Neuronal stem cell (in vitro differentiated cells): ENCODE measurements at places on chromosomes 5 and 9.

DNA sequence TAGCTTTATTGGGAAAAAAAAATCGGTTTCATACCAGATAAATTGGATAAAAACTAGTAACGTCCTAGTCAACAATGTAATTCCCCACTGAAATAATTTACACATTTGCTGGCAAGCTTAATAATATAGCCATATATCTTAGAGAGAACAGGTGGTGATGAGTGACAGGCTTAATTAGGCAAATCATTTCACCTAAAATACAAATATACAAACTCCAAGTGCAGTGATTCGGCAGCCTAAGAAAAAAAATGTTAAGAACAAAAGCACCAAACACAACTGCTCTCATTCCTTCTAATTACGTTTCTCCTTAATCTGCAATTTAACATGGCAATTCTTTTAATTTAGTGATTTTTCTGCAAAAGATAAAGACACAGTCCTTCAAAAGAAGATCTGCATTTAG, 56.0 kb upstream of the SLC25A51 start:
- H3K4me1 ChIP-seq = no peaks in the 10 kb centered on the region
- no peaks in the 10 kb centered on the region for H3K27me3 ChIP-seq
- H3K4me3 ChIP-seq = no peak overlapping the region
- no peaks in the 10 kb centered on the region for H3K36me3 ChIP-seq

DNA sequence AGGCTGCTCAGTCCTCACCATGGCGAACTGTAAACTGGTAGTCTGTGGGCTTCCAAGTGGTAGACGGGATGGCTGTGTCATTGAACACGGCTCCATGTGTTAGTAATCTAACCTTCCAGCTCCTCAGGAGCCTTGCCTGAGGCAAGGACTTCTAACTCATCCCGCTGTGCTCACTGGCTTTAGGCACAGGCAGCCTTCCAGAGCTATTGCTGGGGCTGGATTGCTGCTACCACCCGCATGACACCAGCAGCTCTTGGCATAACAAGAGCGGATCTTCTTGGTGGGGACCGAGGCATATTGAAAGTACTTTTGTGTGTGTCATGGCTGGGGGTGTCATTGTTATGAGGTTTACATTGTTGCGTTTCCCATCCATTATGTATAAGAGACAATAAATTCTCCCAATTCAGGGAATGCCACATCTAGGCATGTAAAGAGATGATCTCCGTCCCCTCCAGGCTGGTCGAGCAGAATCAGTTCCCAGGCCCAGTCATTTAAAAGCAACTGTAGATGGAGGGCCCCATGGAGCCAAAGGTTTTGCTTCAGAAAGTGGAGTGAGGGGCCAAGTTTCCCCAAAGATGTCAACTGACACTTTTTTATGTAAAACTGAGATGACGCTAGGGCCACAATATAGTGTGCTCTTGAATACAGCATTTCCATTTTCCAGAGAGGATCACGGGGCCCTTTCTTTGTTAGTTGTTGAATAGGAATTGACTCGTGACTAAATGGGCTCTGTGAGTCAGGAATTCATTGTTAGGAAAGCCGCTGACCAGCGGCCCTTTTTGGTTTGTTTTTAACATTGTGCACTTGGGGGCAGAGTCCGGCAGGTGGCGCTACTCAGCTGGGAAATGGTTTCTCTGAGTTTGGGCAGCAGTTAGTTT, 759.5 kb downstream of the TAF11L14 start:
- H3K36me3 ChIP-seq = no peaks in the 10 kb centered on the region
- H3K27me3 ChIP-seq = no peaks in the 10 kb centered on the region
- peaks cover 17% of the 10 kb centered on the region for H3K4me1 ChIP-seq
- H3K4me3 ChIP-seq = no peak overlapping the region
- DNase-seq = peak; percentile 85

DNA sequence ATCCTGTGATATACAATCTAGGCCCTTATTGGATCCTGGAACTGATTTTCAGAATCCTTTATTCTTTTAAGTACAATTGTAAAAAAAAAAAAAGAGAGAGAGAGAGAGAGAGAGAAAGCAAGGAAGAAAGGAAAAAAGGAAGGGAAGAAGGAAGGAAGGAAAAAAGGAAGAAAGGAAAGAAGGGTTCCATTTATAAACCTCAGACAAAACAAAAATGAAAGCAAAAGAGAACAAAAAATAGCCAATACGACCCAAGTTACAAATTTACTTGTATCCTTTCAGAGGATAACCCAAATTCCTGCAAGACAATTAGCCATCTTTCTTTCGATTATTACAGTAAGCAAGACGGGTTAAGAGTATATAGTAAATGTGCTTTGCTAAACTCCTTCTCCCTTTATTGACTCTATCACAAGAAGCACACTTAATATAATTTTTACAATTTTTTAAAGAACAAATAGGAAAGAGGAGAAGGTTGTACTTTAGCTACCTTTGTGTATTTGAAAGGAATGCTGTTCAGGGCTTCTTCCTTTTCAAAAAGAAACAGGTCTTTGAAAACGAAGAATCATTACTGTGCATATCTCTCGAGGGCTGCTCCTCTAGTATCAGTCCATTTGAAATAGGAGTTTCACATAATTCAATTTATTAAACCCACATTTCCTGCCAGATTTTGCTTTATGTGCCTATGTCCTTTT, 543.3 kb downstream of the RAB3C start:
- H3K27ac ChIP-seq = no peak overlapping the region
- H3K4me1 ChIP-seq = peaks cover 19% of the 10 kb centered on the region

GRCh38 chr5:112004867-112005622, 248.1 kb upstream of the NREP start:
- no peaks in the 10 kb centered on the region for H3K27me3 ChIP-seq
- H3K4me3 ChIP-seq = no peak overlapping the region
- no peaks in the 10 kb centered on the region for H3K36me3 ChIP-seq
- H3K4me1 ChIP-seq = no peaks in the 10 kb centered on the region

- no peak for DNase-seq
- no peak overlapping the region for H3K4me3 ChIP-seq
- no peaks in the 10 kb centered on the region for H3K27me3 ChIP-seq
- H3K36me3 ChIP-seq = no peaks in the 10 kb centered on the region
- no peak overlapping the region for H3K27ac ChIP-seq
Observed at GRCh38 chr5:170523142-170523551, 19.3 kb downstream of the KCNIP1 start.

DNA sequence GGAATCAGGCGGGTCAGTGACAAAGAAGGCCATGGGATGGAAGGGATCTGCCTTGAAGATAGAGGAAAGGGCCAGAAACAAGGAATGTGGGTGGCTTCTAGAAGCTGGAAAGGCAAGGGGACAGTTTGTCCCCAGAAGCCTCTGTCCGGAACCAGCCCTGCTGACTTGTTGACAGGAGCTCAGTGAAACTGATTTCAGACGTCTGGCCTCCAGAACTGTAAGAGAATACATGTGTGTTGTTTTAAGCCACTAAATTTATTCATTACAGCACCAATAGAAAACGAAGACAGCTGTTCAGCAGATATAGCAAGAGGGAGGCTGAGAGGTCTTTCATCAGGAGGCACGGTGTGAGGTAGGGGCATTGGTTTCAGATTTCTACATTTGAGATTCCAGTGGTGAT, 422.5 kb downstream of the KDM4C start:
- H3K4me1 ChIP-seq = no peaks in the 10 kb centered on the region
- no peaks in the 10 kb centered on the region for H3K36me3 ChIP-seq
- H3K27me3 ChIP-seq = no peaks in the 10 kb centered on the region
- no peak overlapping the region for H3K4me3 ChIP-seq
- H3K27ac ChIP-seq = no peak overlapping the region

- no peak for DNase-seq
- no peak overlapping the region for H3K4me3 ChIP-seq
- no peak overlapping the region for H3K27ac ChIP-seq
- H3K27me3 ChIP-seq = no peaks in the 10 kb centered on the region
- H3K36me3 ChIP-seq = no peaks in the 10 kb centered on the region
Observed at GRCh38 chr5:12141496-12141895, 237.2 kb upstream of the CTNND2 start.

DNA sequence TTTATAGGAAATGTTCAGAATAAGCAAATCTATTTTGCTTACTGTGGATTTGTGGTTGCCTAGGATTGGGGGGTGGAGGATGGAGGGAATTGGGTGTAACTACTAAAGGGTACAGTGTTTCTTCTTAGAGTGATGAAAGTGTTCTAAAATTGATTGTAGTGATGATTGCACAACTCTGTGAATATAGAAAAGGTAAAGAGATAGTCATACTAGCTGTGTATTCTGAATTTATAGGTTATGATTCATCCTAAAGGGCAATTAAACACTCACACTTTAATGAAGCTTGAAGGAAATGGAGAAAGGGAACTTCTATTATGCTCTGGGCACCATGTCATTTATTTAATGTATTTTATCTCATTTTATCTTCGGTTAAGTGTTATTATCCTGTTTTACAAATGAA, 9.9 kb downstream of the TXNDC8 start:
- H3K36me3 ChIP-seq = no peaks in the 10 kb centered on the region
- no peaks in the 10 kb centered on the region for H3K4me1 ChIP-seq
- no peaks in the 10 kb centered on the region for H3K27me3 ChIP-seq
- H3K4me3 ChIP-seq = no peak overlapping the region

DNA sequence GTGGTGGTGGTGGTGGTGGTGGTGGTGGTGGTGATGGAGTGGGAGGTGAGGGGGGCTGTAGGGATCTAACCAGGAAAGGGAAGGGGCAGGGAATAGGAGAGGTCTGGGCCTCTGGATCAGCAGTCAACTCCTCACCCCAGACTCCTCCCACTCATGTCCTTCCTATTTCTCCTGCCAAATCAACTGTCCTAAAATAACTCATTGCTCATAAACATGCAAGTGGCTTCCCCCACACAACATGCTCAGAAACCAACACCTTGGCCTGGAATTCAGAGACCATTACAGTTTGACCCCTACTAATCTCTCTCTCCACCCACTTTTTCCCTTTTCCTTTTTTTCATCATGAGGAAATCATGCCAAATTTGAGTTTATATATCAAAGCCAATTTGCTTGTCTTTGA, 8.4 kb upstream of the FSD1L start:
- no peaks in the 10 kb centered on the region for H3K27me3 ChIP-seq
- DNase-seq = no peak
- no peaks in the 10 kb centered on the region for H3K36me3 ChIP-seq
- H3K4me1 ChIP-seq = no peaks in the 10 kb centered on the region

- DNase-seq = no peak
- no peak overlapping the region for H3K4me3 ChIP-seq
- H3K27me3 ChIP-seq = no peaks in the 10 kb centered on the region
- no peaks in the 10 kb centered on the region for H3K36me3 ChIP-seq
- H3K4me1 ChIP-seq = peaks cover 2% of the 10 kb centered on the region
- H3K27ac ChIP-seq = no peak overlapping the region
Observed at GRCh38 chr5:103474677-103475076, 87.9 kb downstream of the NUDT12 start.

GRCh38 chr9:33439731-33440130, 7.7 kb downstream of the AQP3 start:
- H3K27ac ChIP-seq = no peak overlapping the region
- no peak for DNase-seq
- no peak overlapping the region for H3K4me3 ChIP-seq
- no peaks in the 10 kb centered on the region for H3K27me3 ChIP-seq
- H3K36me3 ChIP-seq = no peaks in the 10 kb centered on the region

DNA sequence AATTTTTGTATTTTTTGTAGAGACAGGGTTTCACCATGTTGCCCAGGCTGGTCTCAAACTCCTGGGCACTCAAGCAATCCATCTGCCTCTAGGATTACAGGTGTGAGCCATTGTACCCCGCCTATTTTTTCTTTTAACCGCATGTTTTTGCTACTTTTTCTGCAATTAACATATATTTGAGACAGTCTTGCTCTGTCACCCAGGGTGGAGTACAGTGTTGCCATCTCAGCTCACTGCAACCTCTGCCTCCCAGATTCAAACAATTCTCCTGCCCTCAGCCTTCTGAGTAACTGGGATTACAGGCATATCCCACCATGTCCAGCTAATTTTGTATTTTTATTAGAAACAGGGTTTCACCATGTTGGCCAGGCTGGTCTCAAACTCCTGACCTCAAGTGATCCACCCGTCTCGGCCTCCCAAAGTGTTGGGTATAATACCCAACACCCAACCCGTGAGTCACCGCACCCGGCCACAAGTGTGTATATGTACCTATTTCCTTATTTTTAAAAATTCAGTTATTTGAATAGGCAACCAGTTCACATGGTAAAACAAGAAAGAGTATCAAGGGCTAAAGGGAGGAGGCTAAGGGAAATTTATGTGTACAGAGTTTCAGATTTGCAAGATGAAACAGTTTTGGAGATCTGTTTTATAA, 13.3 kb downstream of the PHAX start:
- H3K4me3 ChIP-seq = no peak overlapping the region
- H3K27me3 ChIP-seq = no peaks in the 10 kb centered on the region
- DNase-seq = no peak
- H3K4me1 ChIP-seq = no peaks in the 10 kb centered on the region
- H3K27ac ChIP-seq = no peak overlapping the region

DNA sequence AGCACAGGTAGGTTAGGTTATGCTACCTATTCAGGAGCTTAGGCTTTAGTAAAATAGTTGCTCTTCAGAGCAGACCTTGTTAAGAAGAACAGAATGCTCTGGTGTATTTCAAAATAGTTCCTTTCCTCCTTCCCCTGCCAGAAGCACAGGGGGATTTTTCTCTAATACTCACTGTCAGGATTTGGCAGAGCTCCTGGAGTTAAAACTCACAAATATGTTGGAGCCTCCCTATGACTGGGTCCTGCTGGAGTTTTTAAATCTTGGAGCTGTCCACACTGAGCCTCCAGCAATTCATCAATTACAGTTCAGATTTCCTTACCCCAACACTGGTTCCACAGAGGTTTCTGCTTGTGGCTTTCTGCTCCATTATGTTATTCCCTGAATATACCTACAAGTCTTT, 1233.8 kb upstream of the WWC1 start:
- H3K4me1 ChIP-seq = no peaks in the 10 kb centered on the region
- no peaks in the 10 kb centered on the region for H3K27me3 ChIP-seq
- H3K4me3 ChIP-seq = no peak overlapping the region
- no peak for DNase-seq
- no peaks in the 10 kb centered on the region for H3K36me3 ChIP-seq
- H3K27ac ChIP-seq = no peak overlapping the region

DNA sequence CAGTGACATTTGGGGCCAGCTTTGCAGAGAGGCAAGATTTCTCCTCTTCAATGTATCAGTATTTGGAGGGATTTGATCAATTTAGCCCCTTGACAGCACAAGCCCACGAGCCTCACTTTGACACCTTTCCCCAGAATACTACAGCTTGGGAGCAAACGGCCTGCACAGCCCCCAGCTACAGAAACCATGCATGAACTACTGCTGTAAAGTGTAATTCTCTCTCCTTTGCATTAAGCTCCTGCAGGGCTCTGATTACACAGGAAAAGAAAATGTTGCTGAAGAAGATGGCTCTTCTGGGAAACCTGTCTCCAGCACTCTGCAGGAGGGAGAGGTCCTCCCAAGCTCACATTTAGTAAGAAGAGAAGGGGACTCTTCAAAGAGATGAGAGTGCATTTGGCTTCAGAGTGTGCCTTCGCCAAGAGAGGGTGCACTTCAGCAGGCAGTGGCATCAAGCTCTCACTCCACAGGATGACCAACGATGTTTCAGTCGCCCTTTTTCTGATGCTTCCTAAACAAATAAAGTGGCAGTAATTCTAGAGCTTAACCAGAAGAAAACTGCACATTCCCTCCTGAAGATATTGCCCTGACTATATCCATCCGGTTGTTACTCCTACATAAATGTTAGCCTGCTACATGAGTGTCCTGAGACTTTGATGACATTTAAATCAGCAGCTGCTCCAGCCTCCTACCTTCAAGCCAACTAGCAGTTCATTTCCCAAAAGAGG, 272.2 kb downstream of the AUH start:
- no peaks in the 10 kb centered on the region for H3K4me1 ChIP-seq
- DNase-seq = no peak
- H3K27ac ChIP-seq = no peak overlapping the region
